ENCODE measurements at places on chromosomes 12 and 14.

DNA sequence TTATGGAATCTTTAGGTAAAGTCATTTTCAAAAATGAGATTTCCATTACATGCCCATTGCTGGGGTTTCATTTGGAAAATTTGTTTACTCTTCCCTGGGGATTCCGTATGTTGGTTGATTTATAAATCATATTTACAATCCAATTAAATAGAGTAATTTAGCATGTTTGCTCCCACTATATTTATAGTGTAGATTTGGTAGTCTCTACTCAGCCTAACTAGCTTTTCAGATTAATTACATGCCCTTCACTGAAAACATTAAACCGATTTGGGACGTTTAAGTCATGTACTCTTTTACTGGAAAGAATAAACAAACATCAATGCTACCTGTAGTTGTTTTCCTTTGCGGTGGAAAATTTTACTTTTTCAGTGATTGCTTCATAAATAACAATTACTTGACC lies 10.4 kb downstream of the PAX9 start:
- DNase-seq = no peak

DNA sequence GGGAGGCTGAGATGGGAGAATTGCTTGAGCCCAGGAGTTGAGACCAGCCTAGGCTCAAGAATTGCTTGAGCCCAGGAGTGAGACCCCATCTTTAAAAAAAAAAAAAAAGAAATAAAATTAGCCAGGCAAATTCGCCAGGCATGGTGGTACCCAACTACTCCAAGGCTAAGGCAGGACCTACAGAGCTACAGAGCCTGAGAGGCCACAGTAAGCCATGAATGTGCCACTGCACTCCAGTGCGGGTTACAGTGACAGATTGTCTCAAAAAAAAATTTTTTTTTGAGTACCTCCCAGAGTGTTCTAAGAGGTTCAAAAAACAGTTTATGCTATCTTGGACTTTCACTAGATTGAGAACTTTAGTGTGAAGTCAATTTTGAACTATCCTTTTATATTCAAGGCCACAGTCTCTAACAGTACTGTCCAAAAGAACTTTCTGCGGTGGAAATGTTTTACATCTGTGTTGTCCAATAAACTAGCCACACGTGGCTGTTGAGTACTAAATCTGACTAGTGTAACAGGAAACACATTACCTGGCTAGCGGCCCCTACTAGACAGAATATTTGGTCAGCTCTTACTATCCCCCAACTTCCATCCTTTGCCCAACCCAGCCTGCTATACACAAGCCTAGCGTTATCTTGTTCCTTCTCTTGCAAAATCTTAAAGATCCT lies 2.4 kb downstream of the RPL36AL start:
- DNase-seq = no peak

DNA sequence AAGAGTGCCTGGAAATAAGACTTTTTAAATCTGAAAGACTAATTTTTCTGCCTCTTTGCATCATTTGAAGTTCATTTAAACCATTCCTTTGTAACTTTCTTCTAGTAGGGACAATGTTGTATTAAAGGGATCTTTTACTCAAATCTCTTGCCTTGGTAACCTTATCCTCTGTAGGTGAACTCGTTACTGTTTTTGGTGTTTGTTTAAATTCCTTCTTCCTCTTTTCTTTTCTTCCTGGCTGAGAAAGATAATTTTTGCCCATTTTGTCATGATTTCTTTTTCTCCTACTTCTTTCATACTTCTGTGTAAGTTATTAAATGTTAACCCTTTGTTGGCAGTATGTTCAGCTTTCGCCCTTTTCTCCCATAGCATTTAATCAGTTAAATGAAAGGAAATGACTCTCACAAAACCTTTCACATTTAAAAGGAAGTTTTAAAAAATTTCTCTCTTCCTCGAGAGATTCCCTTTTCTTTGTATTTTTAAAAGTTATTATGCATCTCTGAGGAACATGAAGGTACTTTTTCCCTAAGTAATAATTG lies 10.3 kb downstream of the VEZT start:
- no peak for DNase-seq

DNA sequence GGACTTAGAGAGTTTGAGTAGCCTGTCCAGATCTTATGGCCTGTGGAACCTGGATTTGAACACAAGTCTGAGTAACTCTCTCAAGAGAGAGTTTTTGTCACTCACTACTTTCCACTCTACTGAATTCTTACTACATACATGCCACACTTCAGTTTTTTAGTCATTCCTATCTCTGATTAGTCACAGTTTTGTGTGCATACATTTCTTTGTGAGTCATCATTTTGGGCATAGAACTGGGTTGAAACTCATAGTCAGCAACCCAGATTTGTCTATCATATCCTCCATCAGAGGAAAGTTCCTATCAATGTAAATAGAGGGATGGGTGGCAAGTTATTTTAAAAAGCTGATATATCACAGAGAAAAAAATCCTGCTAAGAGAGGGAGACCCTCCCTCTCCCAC lies 42.9 kb downstream of the FLRT2 start:
- no peak for DNase-seq

- no peak for DNase-seq
Measured at GRCh38 chr12:115210533-115211252, 526.7 kb upstream of the TBX3 start.

GRCh38 chr12:3148366-3149000 lies 71.3 kb downstream of the TSPAN9 start:
- DNase-seq = no peak

DNA sequence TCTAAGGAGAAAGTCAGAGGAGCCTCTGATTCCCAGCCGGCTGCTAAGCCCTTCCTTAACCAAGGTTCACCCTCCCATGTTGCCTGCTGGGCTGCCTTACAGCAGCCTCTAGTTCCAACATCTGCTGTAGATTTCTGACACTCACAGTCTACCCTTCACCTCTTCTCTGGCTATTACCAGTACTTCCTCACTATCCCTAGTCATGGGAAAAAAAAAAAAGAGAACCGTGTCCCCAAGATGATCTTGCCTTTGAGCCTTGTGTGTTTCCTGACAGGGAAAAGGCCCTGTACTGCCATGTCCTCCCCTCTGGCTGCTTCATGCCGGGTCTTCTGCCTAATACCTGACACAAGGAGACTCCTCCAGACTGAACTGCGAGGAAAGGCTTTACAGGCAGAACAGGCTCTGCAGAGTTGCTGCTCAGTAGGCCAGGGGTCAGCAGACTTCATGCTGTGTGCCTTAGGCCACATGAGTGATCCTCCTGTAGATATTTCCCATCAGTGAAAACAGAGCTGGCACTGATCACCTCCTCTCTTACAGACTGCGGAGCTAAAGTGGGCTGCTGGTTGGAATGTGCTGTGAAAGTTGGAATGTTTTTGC lies 46.8 kb downstream of the PRKCH start:
- no peak for DNase-seq

DNA sequence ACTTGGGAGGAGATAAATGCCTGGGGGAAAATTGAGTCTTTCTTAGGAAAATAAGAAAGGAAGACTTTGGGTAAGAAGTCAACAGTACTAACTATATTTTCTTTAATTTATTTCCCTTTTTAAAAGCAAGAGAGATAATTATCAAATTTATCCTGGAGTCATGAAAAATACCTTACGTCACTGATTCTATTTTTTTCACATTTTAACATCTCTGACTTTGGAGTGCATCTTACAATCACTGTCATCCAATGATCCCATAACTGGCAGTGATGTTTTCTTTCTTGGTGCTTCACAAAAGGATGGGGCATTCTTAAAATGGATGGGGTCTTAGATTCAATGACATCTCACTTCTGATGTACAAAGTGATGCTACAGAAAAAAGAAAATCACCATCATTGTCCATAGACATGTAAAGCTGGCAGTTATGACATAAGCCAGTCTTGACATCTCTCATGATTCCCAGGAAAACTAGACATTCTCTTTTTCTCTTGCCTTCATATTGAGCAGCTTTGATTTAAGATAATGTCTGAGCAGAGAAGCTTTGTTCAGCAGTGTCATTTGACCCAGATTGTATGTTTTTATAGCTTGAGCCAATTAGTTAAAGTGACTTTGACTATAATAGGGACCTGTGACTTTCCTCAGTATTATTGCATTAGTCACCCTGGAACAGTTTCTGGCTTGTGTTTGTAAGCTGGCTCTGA lies 236.2 kb downstream of the EGLN3 start:
- DNase-seq = no peak

DNA sequence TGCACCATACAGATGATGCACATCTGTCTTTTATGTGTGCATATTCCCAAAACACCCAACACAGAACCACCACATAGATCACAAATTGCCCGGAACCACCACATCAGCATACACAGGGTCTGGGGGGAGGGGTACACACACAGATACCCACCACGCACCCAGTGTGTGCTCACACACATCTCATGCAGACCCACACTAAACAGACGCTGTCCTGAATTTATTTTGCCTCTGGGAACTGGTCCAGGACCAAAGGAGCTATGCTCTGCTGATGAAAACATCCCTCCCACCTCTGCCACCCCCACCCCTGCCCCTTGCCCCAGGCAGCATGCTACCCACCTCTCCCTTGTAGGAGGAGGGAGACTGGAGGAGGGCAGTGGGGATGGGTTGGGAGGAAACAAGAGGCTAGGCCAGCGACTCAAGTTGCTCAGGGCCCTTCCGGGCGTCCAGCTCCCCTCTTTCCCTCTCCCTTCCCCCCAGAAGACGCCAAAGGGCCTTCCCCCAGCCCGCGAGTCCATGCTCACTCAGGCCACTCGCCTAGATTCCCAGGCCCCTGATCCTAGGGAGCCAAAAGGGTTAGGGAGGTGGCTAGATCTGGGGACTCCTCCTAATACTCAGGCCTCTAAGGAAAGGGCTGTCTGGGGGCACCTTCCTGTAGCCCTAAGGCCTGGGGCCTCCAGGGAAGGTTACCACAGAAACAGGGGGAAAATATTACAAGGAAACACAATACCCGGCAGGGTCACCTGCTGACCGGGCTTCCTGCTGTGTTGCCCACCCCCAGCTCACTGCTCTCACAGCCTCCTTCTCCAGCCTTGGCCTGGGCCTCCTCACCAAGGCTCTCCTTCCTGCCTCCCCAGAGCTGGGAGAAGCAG lies 3.1 kb downstream of the HDAC7 start:
- no peak for DNase-seq

Data from activated CD4-positive, alpha-beta T cell treated with anti-CD3 and anti-CD28 coated beads, Interleukin-2, amount 50 U/mL, for 4 hours (primary cell).